ENCODE measurements at places on chromosomes 6 and 20.

DNA sequence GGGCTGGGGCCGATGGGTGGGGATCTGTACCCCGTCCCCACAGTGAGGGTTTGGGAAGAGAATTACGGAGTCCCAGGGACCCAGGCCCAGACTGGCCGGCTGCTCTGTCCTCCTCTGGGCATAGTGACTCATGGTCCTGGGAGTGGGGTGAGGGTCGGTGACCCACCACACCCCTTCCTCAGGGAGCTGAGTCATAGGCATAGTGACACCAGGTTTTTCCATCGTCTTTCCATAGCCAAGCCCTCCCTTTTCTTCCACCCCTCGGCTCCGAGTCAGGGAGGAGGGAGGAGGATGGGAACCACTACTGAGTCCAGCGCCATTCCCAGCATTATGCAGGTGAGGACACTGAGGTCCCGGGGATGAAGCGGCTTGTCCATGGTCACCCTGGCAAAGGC is 8.9 kb downstream of the CYP21A2 start:
- DNase-seq, result no peak

DNA sequence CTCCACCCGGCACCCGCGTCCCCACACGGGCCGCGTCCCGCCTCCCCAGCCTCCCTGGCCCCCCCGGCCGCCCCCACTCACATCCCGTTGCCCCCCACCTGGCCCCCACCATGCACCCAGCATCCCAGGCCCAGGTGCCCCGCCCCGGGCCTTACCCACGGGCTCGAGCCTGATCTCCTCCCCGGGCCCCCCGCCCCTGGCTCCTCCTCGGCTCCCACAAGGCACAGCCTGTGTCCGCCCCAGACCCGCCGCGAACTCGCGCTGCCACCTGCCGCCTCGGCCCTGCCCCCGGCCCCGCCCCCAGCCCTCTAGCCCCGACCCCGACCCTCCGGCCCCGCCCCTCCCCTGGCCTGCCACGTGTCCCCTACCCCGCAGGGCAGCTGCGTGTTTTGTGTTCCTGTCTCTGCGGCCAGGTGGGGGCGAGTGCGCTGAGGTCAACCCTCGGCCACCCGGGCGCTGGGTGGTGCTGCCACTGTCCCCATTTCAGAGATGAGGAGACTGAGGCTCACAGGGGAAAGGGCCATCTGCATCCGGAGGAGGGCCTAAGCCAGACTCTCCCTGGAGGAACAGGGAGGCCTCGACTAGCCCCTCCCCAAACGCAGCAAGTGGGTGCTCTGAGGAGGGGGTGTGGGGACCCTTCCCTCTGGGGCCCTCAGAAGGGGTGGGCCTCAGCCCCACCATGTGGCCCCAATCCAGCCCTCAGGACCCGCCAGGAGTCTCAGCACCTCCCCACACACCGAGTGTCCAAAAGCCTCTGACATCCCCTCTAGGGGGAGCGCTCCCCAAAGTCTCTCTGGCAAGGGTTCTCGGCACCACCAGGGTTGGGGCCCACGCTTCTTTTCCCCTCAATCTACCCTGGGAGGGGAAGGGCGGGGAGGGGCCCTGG is 99.8 kb downstream of the TAF4 start:
- no peak for DNase-seq

DNA sequence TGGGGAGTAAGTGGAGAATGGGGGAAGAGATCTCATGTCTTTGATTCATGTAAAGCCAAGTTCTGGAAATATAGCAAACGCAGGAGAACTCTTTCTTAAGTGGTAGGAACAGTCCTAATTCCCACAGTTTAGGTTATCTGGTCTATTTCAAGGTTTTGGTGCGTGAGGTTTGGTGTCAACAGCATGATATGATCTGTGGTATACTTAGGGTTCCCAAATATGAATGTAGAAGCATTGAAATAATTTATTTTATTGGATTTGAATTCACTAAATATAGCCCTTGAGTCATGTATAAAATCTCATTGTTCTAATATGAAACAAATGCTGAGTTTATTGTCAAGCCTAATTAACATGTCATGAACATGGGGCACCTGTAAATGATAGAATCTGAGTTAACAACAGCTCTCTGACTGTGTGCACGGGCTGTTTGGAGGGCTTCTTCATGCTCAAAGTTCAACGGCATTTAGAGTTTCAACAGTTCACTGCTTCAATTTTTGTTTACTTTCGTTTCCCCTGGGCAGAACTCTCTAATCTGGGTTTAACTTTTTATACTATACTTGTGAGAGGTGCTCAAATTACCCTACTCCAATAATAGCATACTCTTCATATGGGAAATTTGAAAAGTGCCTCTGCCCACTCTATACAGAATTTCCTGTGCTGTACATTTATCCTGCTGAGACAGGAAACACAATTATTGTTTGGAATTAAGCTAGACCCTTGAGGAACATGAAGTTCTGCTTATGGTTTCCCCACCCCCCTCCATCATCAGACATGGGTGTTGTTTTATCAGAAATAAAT is 236.3 kb upstream of the ZNF217 start:
- no peak for DNase-seq

- no peak for DNase-seq
These were observed 38.7 kb upstream of the PDE10A start for GRCh38 chr6:165701564-165702354.

GRCh38 chr6:111806165-111806547 is 67.1 kb downstream of the FYN start:
- DNase-seq, result no peak

GRCh38 chr6:31400467-31401289 is 2.7 kb upstream of the MICA start:
- DNase-seq, result no peak

GRCh38 chr6:80466981-80467380 is 360.5 kb downstream of the BCKDHB start:
- no peak for DNase-seq

- no peak for DNase-seq
These were observed 56.2 kb upstream of the BMP6 start for GRCh38 chr6:7669742-7670141.

- DNase-seq, result no peak
These were observed 10.3 kb downstream of the DSE start for GRCh38 chr6:116381000-116381399.

GRCh38 chr20:44056010-44056698 is 130.8 kb downstream of the JPH2 start:
- DNase-seq, result peak; percentile 11

- no peak for DNase-seq
These were observed 34.1 kb downstream of the MYB start for GRCh38 chr6:135215160-135215559.

DNA sequence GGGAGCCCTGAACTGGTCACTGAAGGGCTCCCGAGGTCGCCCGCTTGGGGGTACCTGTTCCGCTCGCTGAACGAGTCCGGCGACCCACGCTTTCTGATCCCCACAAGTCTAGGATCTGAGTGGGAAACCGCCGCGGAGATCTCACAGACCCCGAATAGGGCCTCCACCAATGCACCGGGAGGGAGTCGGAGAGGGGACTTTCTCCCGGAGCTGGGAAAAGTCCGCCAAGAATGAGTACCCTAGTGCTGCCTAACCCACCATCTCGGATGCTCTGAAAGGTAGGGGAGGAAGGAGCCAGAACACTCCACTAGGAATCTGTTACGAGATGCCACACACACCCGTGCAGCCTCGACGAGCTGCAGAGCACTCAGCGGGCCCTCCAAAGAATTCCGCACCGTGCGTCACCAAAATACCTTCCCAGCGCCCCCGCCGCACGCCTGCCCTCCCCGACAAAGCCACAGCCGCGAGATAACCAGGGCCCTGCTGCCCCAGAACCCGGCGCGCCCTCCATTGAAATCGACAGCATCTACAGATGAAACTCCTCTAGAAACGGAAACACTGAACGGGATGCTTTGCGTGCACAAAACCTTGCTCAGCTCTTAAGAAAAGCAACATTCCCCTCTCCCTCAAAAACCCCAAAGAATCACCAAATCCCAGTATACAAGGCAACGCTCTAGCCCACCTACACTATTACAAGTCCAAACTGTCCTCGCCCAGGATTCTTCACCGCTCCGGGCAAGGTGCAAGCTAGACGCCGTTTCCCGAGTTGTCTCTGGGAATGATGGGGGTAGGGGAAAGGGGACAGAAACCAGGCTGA is 686 bp downstream of the COL12A1 start:
- DNase-seq, result no peak

- DNase-seq, result no peak
These were observed 1.3 kb downstream of the RGS19 start for GRCh38 chr20:64077876-64078551.

GRCh38 chr6:169640351-169640852 is 61.4 kb downstream of the WDR27 start:
- no peak for DNase-seq

- DNase-seq, result no peak
These were observed 1.9 kb downstream of the GCNT2 start for GRCh38 chr6:10522929-10523573.

GRCh38 chr6:149055195-149055899 is 262.2 kb upstream of the TAB2 start:
- DNase-seq, result no peak

- DNase-seq, result no peak
These were observed 82.6 kb downstream of the SLC22A3 start for GRCh38 chr6:160430751-160431150.

DNA sequence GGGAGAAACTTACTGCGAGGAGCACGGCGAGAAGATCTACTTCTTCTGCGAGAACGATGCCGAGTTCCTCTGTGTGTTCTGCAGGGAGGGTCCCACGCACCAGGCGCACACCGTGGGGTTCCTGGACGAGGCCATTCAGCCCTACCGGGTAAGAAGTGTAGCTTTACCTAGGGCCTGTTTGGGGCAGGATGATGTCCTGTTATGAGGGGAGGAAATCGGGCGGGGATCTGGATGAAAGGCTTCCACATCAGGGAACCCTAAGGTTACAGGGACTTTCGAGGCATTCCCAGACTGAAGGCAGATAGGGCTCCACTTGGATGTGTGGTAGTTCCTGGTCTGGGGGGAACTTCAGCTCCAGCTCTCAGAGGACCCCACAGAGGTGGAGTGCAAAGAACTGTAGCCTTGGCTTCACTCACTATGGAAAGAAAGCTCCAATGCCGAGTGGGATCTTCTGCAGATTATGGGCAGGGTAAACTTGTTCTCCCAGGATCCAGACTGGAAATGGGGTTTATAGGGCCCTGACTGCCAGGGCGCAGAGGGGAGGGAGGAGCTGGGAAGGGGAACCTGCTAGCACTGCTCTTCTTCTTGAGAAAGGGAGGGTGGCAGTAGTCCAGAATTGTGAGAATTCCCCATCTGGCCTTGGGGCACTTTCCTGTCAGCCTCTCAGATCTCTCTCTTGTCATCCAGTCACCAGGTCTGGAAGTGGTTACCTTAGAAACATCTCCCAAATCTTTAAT is 740 bp downstream of the TRIM15 start:
- DNase-seq, result no peak

DNA sequence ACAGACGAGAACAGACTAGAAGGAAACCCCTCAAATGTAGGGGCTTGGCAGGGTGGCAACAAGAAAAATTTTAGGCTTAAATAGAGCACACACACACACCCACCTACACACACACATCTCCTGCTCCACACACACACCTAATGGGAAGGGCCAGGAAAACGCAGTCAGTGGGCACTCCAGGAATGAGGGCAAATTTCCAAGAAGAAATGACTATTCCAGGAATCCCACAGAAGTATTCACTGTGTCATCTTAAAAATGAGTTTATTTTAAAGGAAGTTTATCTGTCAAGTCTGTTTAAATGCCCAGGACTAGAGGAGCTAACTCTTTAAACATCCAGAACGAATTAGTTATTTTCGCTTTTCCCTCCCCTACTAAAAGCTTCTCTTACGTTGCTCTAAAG is 13.0 kb downstream of the ALDH8A1 start:
- no peak for DNase-seq

DNA sequence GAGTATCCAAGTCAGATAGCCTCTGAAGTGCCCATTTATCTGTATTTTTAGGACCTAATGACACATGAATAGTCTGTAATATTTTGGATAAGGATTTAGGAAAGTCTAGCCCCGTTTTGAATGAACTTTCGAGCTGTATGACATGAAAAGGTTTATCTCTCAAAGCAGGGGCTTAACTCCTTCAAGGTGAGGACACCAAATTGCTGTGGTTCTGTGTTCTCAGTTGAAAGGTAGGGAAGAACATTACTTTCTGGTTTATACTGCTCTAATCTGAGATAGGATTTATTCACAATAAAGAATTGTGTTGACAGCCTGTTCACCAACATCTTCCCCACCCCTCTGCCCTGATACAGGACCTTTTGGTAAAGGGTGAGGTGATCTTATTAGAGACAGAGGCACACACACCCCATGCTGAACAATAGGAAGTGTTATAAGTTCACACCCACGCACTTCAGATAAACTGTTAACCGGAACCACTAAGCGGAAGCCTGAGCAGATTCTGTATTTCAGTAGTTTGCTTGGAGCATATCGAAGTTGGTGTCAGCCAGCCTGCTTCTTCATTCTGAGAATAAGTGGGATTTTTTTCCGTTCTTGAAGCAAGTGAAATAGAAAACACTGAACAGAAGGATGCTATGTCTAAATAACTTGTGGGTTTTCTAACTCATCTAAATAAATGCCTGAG is 223.3 kb downstream of the TMEM242 start:
- no peak for DNase-seq

DNA sequence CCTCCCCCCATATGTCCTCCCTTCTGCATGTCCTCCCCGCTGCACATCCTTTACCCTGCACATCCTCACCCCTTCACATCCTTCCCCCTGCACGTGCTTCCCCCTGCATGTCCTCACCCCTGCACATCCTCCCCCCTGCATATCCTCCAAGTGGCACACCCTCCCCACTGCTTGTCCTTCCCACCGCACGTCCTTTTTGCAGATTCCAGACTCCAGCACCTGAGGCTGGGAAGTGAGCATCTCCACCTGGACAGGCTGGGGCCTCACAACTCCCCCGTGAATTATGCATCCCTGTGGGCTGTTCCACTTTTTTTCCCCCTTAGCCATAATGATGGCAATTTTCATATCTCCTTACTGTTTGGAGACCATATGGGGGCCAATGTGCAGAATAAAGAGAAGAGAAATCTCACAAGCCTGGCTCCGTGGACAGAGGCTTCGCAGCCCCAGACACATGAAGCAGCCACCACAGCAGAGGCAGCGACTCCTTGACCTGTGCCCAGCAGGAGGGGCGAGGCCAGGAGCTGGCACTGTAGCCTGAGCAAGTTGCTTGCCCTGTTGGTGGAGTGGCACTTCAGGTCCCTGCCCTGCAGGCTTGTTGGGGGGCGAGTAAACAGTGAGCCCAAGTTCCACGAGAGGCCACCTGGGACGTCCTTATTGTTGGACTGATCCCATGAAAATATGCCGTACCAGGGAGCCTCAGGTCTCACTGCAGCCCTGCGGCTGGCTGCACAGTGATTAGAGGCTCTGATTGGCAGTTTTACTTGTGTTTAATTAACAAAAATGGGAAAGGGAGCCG is 113.1 kb downstream of the SYNDIG1 start:
- no peak for DNase-seq
